ENCODE measurements at places on chromosomes 5 and 9.

DNA sequence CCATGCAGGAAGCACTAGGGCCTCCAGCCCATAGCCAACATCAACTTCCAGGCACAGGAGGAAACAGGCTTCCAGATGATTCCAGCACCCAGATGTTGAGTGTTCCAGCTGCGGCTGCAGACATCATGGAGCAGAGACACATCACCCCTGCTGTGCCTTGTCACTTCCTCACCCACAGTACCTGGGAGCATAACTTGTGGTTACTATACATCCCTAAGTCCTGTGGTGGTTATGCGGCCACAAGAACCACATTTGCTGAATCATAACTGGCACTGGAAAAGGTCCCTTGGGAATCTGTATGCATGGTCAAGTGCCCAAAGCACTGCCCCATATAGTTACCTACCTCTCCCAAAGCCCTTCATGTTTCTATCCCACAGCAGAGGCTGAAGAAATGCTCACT lies 56.6 kb downstream of the WHRN start:
- peak; percentile 2 for DNase-seq

GRCh38 chr5:173331287-173331686 lies 3.1 kb upstream of the STC2 start:
- DNase-seq = no peak

GRCh38 chr5:178602752-178603151 lies 12.6 kb upstream of the COL23A1 start:
- DNase-seq = no peak

DNA sequence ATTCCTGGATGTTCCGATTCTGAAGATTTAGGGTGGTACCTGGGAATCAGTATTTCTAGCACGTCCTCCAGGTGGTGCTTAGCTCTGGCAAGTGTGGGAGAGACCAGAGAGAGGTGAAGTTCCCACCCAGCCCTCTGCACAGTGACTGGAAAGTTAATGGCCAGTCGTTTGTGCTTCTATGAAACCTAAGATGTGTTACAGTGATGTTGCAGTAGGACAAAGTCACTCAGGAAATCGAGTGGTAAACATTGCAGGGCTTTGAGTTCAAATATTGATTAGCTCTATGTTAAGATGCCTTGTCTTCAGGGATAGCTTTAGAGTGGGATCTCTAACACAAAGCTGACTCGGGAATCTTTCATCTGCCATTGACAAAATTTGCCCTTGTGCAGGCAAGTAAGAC lies 55.6 kb downstream of the PIK3R1 start:
- DNase-seq = no peak

GRCh38 chr5:15571081-15571480 lies 71.1 kb downstream of the FBXL7 start:
- DNase-seq = no peak

DNA sequence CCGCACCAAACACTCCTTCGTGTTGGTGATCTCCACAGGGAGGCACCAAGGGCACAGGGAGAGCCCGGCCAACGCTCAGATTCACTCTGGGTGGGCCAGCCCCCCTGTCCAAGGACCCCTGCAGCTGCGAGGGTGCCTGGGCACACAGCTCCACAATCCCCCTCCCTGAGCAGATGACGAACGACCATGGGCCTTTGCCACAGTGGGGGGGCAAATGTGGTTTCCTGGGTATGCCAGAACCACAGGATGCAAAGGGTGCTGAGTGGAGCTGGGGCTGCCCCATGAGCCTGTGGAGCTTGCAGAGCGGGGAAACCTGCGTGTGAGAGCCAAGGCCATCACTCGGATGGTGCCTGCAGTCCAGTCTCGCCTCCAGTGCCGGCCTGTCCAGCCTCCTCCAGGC lies 31.0 kb downstream of the LPCAT1 start:
- DNase-seq = no peak

- no peak for DNase-seq
Observed at GRCh38 chr5:160251406-160252155, 22.3 kb downstream of the FABP6 start.

- no peak for DNase-seq
Observed at GRCh38 chr5:151048526-151048925, 28.1 kb downstream of the GPX3 start.

GRCh38 chr5:89241186-89241585 lies 358.2 kb upstream of the MEF2C start:
- DNase-seq = peak; percentile 56

DNA sequence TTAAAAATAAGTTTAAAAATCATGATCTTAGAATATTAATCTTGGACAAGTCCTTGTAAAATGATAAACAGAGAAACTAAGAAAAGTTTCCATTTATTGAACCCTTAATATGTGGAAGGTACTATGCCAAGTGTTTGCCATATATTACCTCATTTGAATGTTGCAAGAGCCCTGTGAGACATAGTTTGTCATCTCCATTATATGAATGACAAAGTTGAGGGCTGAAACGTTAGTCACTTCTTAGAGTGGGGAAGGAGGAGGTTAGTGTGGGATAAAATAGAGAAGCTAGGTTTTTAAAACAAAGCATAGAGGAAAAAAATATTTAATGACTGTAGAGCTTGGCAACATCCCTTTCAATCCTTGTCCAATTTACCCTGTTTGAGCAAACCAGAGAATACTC lies 2.0 kb downstream of the TNC start:
- peak; percentile 63 for DNase-seq

DNA sequence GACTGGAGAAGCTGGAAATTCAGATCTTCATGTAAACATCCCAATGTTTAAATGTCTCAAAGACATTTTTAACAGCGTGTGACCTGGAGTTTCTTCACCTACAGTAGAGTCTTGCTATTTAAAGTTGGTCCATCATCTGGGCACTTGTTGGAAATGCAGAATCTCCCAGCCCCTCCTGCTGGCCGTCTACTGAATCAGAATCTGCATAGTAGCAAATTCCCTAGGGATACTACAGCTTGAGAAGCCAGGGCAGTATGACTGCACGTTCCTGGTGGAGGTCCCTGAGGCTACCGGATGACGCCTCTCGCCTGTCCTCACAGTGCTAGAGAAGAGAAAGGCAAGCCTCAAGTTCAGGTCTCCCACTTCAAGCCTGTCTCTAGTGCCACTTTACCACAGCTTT lies 15.7 kb downstream of the SAP30L start:
- no peak for DNase-seq

- peak; percentile 17 for DNase-seq
Observed at GRCh38 chr9:16278326-16278999, 592.0 kb downstream of the BNC2 start.

GRCh38 chr9:98254228-98255060 lies 1.0 kb downstream of the TBC1D2 start:
- DNase-seq = no peak

DNA sequence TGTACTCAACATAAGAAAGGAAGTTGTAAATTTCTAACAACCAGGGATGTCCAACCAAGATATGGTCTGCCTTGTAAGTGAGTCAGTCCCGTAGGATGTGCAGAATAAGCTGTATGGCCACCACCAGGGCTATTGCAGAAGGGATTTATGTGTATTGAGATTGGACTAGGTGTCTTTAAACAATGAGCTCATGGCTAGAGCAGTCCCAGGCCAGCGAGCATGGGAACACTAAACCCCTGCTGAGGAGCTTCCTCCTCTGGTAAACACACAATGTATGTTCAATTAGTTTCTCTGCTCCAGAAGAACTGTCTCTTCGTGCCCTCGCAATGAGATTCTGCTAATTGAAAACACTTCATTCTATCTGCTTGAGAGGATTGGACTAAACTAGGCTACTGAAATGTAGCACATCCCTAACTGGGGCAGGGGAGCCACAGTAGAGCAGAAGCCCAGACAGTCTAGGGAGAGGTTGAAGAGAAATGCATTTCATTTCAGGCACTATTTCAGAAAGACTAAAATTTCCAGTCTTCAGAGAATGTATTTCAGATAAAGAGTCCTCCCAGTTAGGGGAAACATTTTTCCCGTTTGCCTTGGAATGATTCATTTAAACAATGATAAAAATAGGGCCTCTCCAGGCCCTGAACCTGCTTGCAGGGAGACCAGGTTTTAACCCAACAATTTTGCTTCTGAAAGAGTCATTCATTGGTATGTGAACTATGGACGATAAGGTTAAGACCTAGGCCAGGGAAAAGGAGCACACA lies 154.7 kb downstream of the FAM114A2 start:
- no peak for DNase-seq

DNA sequence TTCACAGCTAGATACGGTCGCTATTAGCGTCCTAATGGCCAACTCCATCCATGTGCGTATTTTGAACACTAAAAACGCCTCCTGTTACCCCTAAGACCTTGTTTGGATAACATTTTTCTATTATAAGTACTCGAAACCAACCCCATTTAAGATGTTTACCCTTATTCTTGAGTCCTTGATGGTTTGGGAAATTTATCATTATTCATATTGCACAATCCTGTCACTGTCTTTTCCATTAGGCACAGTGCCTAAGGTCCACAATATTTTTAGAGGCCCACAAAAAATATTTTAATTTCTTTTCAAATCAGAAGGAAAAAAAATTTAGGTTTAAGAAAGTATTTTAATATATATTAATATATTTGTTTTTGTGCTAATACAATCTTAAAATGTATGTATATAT lies 1.3 kb upstream of the LIFR start:
- no peak for DNase-seq

GRCh38 chr5:170632985-170633234 lies 129.1 kb downstream of the KCNIP1 start:
- DNase-seq = no peak

GRCh38 chr9:138071292-138071691 lies 193.7 kb downstream of the CACNA1B start:
- no peak for DNase-seq

DNA sequence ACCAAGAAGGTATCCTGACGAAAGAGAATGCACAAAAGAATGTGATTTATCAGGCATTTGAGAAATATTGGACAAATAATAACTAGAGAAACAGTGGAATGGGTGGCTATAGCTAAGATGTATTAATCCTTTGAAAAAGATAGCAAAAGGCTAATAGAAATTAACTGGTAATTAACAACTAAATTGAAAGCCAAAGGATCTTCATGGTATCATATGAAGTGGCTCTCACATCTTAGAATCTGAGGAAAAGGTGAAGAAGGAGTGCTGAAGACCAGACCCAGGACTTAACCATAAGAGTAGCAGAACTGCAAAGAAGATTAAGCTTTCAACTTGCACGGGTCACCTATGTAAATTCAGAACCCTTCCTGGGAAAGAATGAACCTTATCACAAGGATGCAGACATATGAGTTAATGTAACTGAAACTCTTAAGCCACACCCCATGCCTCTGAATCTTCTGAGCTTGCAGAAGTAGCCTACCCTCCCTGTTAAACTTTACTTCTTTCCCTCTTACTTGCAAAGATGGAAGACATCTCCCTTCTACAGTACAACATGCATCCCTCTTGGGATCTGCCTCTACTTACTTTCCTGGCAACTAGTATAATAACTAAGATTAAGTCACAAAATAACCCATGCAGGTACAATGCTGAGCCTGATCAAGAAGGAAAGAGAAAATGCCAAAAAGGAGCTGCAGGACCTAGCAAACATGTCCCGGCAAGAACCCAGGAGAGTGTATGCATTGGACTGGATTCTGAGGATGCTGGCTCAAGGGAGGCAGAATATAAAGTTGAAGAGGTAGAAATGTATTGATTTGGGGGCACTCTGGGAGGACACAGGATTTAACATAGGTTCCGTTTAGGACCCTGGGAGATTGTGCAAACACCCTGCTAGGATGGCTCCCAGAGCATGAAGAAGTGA lies 395.5 kb upstream of the SLC30A5 start:
- DNase-seq = no peak

- DNase-seq = no peak
Observed at GRCh38 chr5:155259648-155260047, 246.1 kb downstream of the KIF4B start.

- no peak for DNase-seq
Observed at GRCh38 chr5:134426361-134426760, 14.7 kb upstream of the CDKN2AIPNL start.

- peak; percentile 58 for DNase-seq
Observed at GRCh38 chr9:129140397-129141065, 29.3 kb downstream of the PTPA start.

GRCh38 chr5:174532455-174533453 lies 191.6 kb upstream of the MSX2 start:
- peak; percentile 96 for DNase-seq

DNA sequence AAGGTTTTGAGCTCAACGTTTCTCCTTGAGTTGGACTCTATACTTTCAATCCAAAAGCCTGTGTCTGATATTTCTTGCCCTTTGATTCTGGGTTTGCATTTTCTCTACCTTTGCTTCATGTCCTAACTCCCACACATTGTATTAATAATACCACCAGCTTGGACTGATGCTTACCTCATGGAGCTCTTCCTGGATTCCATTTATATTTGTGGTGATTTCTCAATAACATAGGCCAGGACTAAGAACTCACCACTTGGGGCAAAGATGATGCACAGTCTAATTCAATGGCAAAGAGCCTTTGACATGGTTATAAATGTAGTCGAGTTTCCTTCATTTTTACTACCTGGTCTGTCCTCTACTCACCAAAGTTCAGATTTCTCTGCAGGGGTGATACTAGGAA lies 27.5 kb upstream of the EFNA5 start:
- peak; percentile 19 for DNase-seq

DNA sequence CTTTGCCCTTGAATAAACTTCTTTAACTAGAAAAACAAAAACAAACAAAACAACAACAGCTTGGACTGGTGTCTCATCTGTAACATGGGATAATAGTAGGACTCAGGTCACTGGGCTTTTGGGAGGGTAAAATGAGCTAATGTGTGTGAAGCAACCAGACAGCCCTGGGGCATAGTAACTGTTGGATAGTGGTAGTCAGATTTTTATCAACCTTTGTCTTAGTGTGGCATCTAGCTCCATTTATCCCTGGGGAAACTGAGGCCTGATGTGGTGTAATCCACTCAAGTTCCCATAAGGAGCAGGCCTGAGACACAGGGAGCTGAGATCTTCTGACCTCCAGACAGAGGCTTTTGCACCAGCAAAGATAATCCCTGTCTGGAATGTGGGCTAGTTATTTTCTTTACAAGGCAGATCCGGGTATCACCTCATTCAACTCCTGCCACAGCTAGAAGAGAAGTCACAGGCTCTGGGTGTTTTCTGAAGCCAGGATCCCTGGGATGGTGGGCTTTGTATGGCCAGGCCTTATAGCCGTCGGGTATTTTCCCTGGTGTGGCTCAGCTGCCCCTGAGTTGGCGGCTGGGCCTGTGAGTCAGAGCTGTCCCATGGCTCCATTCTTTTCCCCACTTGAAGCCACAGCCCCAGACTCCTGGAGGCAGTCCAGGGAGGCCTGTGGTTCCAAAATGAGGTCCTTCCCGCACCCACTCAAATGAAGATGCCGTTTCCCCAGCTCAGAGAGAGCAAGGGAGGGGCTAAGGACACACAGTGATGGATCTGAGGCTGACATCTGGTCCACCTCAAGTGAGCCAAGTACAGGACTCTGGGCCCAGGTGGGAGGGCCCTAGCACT lies 26.1 kb upstream of the CSF1R start:
- peak; percentile 93 for DNase-seq

- DNase-seq = no peak
Observed at GRCh38 chr9:16918920-16919319, 48.5 kb upstream of the BNC2 start.

DNA sequence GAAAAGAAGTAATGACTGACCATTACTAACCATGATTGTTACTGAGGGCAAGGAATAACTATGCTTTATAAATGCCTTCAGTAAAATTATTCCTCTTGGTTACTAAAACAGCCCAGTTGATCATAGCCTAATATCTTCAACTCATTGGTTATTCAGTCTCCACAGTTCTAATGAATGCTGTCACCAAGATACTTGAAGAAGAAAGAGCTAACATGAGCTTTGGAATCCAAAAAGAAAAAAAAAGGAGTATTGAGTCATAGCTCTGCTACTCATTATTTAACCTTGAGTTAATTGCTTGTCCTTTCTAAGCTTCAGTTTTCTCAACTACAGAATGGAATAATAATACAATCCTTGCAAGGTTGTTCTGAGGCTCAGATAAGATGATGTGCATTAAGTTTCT lies 187.7 kb downstream of the BRINP1 start:
- no peak for DNase-seq
